ENCODE measurements at places on chromosomes 3 and 15.

DNA sequence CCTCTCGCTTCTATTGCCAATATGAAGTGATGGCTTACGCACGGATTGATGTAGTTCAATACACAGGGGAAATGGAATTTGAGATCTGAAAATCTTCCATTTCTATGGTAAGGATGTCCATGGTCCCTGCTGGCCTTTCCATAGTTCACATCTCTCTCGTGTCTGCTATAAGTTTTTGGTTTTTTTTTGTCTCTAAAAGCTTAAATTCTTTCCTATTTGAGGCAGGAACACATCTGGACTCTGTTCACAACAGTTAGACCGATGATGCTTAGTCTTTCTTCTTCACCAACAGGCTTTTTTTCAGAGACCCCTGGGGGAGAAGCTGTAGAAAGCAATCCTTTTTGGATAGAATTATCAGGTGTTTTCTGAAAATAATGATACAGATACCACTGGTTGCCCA, 108.1 kb downstream of the XXYLT1 start:
- DNase-seq = no peak

GRCh38 chr3:187935623-187936156, 190.4 kb upstream of the BCL6 start:
- no peak for DNase-seq

DNA sequence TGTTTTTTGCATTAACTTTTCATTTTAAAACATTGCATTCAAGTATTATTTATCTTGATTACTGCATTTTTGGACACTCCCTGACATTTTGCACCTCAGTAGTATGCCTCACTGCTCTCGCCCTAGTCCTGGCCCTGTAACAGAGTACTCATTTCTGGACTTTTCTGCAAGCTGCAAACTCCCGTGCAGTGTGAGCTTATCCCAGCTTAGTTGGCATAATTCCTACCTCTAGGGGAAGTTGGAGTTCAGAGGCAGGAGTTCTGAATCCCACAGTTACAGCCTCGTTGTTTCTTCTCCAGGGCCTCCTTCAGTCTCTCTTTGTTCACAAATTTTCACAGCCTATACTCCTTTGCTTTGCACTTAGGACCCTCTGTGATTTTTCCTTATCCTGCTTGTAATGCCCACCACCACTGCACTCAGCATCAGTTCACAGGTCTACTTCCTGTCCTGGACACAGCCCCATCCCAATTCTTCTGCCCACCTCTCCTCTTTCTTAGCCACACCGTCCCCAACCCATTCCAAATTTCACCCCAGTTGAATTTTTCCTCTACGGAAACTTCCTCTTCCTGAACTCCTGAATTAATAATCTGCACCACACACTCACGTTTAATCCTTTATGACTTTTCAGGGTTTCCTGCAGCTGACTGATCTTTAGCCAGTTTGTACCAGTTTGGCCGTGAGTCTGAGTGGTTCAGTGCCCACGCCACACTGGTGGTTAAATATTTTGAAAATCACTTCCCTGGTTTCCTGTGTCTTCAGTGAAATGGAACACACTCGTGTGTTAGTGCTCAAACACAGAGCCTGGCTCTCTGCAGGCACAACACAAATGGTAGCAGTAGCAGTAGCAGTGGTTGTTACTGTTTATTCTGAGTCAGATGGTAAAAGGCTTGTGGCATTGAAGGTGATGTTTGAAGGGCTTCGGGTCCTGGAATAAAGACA, 6.3 kb upstream of the CTSH start:
- DNase-seq = no peak

- no peak for DNase-seq
Measured at GRCh38 chr15:49876401-49877038, 242.5 kb downstream of the ATP8B4 start.

DNA sequence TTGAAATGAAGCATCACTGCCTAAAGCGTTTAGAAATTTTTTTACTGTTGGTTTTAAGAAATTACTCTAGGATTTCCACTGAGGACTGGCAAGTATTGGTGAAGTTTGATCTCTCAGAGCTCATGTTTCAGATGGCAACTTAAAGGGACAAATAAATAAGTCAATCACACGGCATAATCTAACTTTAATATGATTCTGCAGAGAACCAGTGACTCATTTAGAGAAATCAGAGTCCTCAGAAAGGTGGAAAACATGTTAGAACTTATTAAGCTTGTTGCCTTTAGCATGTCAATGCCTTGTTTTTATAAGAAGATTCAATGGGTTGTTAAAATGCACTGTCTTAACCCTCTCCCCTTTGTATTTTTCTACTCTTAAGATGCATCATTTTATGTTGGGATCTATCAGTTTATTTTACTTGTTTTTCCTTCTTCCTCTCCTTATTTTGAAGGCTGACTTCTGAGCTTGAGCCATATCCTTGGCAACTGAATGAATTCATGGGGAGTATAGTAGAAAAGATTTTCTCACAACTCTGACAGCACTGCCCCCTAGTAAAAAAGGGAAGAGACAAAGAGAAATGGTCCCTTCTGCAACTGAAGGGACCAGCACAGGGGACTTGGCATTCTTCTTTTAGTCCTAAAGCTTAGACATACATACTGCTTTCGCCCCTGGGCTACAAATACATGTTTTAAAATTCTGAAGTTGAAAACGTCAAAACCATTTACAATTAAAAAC, 431.2 kb downstream of the LPP start:
- no peak for DNase-seq

DNA sequence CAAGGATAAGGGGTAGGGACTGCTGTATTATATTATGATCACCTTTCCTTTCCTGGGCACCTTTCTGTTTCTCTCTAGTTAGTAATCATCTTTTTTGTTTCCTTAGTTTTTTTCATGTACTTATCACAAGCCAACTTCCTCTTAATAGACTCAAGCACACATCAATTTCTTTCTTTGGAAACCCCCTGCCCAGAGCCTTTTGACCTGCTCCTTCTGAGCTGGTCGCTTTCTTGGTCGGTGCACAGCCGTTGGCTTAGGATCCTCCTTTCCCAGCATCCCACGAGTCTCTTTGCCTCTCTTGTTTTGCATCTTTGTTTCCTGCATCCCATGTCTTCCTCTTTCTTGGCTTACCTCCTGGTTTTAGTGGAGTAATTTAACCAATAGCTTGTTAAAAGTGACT, 26.9 kb downstream of the GASK1A start:
- DNase-seq = no peak

DNA sequence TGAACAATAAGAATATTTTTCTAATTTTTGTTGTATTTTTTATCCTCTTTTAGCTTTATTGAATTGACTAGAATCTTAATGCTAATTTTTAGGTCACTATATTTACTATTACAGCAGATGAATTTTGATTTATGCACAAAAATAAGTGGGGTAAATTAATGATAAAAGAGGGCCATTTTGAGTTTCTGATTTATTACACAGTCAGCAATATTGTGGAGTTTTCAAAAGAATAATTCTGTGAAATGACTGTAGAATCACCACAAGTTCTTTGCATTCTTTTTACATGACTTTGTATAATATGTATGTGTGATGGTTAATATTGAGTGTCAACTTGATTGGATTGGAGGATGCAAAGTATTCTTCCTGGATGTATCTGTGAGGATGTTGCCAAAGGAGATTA, 812.4 kb upstream of the DPPA4 start:
- no peak for DNase-seq

DNA sequence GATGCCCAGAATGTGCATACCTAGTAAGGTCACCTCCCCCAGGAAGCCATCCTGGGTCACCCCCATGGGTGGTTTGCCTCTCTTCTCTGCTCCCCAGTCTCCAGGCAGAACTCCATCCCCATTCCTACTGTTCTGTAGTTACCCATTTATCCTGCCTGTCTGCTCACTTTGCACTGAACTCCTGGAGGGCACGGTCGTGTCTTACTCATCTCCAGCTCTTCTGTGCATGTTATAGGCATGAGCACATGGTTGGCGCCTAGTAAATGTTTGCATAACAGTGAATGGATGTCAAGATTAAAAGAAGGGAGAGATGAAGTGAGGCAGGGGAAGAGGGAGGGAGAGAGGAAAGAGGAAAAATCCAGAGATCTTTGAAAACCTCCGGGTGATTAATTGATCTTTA, 208.4 kb upstream of the TRIM42 start:
- DNase-seq = no peak

- DNase-seq = peak; percentile 26
Measured at GRCh38 chr3:124707656-124708062, 22.6 kb upstream of the UMPS start.

- DNase-seq = no peak
Measured at GRCh38 chr15:56929399-56929798, 11.0 kb downstream of the TCF12 start.

DNA sequence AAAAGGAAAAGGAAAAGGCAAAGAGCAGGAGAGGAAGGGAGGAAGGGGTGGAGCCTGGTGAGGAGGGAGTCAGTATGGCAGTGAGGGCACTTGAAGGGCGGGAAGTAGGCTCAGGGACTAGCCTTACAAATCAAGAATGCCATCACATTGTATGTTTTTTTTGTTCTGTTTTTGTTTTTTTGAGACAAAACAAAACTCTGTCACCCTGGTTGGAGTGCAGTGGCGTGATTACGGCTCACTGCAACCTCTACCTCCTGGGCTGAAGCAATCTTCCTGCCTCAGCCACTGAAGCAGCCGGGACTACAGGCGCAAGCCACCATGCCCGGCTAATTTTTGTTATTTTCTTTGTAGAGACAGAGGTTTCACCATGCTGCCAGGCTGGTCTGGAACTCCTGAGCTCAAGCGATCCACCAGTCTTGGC, 10.5 kb upstream of the PIK3CB start:
- DNase-seq = no peak

DNA sequence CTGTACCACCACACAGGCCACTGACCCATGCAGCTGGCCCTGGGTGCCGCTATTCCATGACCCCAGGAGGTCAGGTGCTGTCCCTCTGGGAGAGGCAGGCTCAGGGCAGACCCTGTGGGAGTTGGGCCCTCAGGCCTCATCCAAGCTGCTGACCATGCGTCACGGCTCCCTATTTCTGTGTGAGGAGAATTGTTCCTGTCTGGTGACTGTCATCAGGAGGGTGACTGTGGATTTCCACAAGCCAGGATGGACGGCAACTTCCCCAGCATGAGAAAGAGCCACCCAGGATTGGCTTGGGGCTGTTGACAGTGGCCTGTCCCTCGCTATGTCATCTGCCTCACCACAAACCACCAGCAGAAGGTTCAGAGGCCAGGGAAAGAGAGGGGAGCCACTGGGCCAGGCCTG, 41.4 kb downstream of the ZDHHC19 start:
- DNase-seq = no peak

DNA sequence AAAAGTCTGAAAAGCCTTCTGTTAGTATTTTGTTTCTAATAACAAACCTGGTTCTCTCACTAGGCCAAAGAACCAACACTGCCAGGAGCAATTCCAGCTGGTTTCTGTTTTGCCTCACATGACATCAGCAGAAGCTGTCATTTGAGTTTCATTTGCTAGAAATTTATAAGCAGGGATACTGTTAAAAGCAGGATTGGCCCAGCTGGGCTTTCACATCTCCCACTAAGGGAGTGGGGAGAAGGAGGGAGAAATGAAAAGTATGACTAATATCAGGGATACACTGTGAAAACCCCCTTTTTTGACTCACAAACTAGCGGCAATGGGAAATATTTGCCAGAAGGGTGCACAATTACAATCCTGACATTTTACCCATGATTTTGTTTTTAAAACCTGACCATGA, 5.3 kb downstream of the CCDC80 start:
- DNase-seq = peak; percentile 39

- no peak for DNase-seq
Measured at GRCh38 chr3:41338276-41338675, 139.0 kb downstream of the CTNNB1 start.

- no peak for DNase-seq
Measured at GRCh38 chr3:22265403-22265802, 514.4 kb upstream of the ZNF385D start.

DNA sequence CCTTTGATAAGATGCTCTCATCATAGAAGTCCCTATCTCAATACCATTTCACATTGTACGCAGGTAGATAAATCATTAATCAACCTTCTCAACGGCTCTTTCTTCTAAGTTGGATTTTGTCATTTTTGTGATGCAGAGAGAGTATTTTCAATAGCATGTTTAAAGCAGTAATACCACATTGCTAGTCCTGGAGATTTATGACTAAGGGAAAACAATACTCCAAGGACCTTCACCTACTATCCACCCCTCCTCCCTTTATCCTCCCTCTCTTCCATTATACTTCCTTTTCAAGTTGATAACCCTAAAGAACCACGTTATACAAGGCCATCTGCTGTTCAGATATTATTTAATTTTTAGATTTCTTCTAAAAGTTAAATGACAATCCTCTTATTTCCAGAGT, 65.3 kb upstream of the CHMP2B start:
- no peak for DNase-seq

DNA sequence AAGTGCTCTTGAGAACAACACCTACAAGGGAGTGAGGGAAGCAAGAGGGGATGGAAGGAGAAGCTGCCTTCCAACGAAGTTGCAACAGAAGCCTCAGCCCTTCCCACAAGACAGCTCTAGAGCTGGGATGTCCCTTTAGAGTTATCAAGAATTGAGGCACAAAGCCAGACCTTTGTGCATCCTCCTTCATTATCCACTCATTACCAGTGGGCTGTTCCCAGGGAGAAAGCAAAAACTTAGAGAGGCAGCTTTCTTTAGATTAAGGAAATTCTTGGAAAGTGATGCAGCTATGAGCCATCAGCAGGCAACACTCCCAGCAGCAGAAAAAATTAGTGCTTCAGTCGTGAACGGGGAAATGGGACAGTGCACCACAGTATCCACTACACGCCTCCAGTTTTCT, 10.6 kb upstream of the CD96 start:
- DNase-seq = no peak

GRCh38 chr3:171860830-171861535, 17.8 kb downstream of the TMEM212 start:
- no peak for DNase-seq

GRCh38 chr3:4061195-4061594, 242.0 kb upstream of the SETMAR start:
- no peak for DNase-seq

DNA sequence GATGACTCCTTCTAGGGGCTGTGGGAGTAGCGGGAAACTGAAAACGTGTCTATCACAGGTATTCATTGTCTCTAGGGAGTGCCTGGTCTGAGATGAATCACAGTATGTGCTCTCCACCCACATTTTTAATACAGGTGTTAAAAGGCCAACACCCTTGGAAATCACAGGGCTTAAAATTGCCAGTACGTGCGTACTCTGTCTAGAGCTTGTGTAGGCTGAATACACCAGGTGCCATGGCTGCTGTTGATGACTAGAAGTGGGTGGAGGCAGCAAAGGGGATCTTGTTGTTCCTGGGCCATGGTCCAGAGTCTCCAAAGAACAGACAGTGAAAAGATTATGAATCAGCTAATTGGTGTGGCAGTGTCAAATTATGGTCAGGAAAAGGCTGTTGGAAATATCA, 35.1 kb upstream of the P3H2 start:
- no peak for DNase-seq

GRCh38 chr3:53140847-53141845, 10.9 kb upstream of the RFT1 start:
- no peak for DNase-seq

DNA sequence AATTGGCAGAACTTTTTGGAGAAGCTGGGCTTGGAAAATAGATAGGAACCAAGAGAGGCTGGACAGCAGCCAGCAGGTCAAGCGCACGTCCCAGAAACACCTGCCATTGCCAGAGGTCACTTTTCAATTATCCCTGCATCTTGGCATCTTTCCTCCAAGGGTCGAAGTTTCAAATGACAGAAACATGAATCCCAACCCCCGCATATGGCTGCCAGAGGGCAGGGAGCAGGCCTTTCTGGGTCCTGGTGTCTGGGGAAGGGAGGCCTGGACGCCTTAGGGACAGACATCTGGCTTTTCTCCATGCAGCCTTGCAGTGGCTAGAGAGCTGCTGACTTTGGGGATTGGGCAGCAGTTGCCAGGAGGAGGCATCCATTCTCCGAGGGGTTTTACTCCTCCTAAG, 164.5 kb upstream of the TPM1 start:
- no peak for DNase-seq

- no peak for DNase-seq
Measured at GRCh38 chr3:128767094-128767750, 41.2 kb downstream of the RAB7A start.

All from forelimb muscle (tissue), 1 donor.